ENCODE measurements at places on chromosomes 1 and 21.

GRCh38 chr1:15350551-15351200 is 59.0 kb upstream of the EFHD2 start:
- no peak for DNase-seq

GRCh38 chr1:207999972-208000371 is 89.0 kb upstream of the CD34 start:
- no peak for DNase-seq

GRCh38 chr1:32703479-32704291 is 1.1 kb upstream of the SYNC start:
- DNase-seq, result no peak

- DNase-seq, result no peak
Measured at GRCh38 chr1:92797961-92798360, 13.1 kb upstream of the EVI5 start.
